ENCODE measurements at places on chromosomes 5 and 9. TPM values are rescaled to one million over a fixed set of nuclear protein-coding genes. Genes with fewer than 3 reads are reported as not detected.
A peak's percentile ranks its signal among the peaks of the same experiment; 100 is the strongest.

DNA sequence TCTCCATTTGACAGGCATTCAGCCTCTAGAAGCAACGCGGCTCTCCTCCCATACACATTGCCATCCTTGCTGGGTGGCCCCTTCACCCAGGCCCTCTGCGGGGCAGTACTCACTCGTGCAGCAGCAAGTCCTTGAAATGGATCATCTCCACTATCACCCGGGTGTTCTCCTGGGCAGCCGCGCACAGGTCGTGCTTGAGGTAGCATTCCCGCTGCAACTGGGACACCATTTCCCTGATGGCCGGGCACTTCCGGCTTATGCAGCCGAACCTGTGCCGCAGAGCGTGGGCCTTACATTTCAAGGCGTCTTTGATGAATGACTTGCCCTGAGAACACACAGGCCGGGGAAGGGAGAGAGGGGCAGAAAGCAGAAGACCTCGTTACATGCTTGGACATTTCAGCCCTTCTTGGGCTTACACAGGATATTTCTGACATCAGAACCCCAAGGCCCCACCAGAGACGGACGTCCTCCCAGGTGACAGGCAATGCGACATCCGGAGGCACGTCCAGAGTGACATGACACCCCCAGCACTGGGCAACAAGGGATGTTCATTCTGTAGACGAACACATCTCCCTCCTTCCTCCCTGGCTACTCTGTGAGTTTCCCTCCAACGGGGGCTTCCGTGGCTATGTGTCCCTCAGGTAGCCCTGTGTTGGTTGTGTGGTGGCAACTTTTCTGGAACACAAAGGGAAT, 5.0 kb downstream of the STC2 start:
- no peak overlapping the region for H3K27ac ChIP-seq
- peaks cover 9% of the 10 kb centered on the region for H3K27me3 ChIP-seq
- H3K36me3 ChIP-seq: peaks cover 74% of the 10 kb centered on the region
- H3K4me1 ChIP-seq: peaks cover 35% of the 10 kb centered on the region
- DNase-seq: no peak

DNA sequence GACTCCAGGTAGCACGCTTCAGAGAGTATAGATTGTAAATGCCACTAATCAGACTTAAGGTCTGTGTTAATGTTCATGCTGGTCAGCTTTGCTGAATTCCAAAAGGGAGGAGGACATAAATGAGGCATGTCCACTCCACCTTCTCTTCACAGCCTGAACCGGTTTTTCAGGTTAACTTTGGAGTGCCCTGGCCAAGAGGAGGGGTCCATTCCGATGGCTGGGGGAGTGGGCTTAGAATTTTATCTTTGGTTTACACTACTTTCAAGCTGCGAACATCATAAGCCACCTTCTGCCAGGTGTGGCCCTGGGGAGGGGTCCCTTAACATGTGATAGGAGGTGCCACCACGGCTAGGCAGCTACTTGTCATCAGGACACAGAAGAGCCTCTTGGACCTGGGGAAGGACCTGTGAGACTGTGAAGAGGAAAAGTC, 24.2 kb downstream of the ABO start:
- H3K27ac ChIP-seq: no peak overlapping the region
- no peaks in the 10 kb centered on the region for H3K4me1 ChIP-seq
- H3K4me3 ChIP-seq: no peak overlapping the region

GRCh38 chr5:139458580-139459407, 3.7 kb downstream of the ECSCR start:
- no peaks in the 10 kb centered on the region for H3K36me3 ChIP-seq
- H3K4me3 ChIP-seq: peak overlapping the region; percentile 67
- peak; percentile 92 for DNase-seq
- H3K4me1 ChIP-seq: peaks cover 63% of the 10 kb centered on the region
- H3K27me3 ChIP-seq: peaks cover 14% of the 10 kb centered on the region

DNA sequence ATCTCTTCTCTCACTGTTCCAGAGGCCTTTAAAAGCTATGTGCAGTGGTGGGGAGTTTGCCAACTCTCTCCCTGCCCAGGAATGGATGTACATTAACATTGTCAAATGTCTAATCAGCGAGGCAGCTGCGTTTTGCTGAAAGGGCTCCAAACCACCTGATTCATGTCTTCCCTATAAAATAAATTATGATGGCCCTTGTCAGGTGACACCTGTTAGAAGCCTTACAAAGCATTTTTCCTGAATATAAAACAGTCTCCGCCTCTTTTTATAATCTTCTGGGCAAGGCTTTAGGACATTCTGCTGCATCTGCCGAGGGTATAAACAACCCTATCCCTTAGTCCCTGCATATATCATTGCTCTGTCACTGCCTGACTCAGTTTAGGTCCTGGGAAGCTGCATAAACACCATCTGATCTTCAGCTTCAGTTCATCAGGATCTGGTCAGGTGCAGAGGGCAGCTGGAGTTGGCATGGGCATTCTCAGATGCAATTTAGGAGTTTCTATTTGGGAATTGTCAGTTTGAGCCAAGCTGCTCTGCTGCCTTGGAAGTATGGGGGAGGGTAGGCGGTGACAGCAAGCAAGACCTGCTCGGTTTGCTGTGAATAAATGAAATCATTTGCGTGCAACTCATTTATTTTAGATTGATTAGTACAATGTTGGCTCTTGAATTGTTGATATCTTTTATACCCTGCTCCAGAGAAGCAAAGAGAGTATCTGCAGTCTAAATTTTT, 103.5 kb downstream of the ACER2 start:
- H3K27me3 ChIP-seq: peaks cover 12% of the 10 kb centered on the region
- no peak overlapping the region for H3K4me3 ChIP-seq
- DNase-seq: no peak
- peaks cover 16% of the 10 kb centered on the region for H3K4me1 ChIP-seq
- no peak overlapping the region for H3K27ac ChIP-seq
- no peaks in the 10 kb centered on the region for H3K36me3 ChIP-seq

GRCh38 chr9:112711050-112711689, 6.7 kb downstream of the INIP start:
- peaks cover 24% of the 10 kb centered on the region for H3K36me3 ChIP-seq
- no peak for DNase-seq
- no peak overlapping the region for H3K4me3 ChIP-seq
- no peak overlapping the region for H3K27ac ChIP-seq
- H3K27me3 ChIP-seq: no peaks in the 10 kb centered on the region

DNA sequence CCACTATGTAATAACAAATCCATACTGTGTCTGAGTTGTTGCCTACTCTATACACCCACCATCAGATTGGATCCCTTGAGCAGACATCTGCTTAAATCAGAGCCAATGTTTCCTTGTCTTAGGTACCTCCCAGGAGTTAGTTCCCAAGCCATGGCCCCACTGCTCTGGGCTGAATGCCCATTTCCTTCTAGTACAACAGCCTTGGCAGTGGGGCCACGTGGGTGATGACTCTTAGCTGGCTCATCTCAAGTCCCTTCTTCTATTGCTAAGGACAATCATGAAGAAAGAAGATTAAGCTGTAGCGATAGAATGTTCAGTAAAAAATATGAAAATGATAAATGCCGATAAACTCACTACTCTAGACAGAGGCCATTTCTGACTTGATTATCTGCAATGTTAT, 16.6 kb downstream of the PTGR1 start:
- DNase-seq: no peak
- H3K4me1 ChIP-seq: no peaks in the 10 kb centered on the region
- no peak overlapping the region for H3K27ac ChIP-seq
- no peak overlapping the region for H3K4me3 ChIP-seq
- no peaks in the 10 kb centered on the region for H3K36me3 ChIP-seq

DNA sequence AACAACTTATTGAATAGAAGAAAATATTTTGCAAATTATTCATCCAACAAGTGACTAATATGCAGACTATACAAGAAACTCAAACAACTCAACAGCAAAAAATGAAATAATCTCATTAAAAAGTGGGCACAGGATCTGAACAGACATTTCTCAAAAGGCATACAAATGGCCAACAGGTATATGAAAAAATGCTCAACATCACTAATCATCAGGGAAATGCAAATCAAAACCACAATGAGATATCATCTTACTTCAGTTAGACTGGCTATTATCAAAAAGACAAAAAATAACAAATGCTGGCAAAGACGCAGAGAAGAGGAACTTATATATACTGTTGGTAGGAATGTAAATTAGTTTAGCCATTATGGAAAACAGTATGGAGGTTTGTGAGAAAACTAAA, 1.8 kb upstream of the AMACR start:
- peak overlapping the region; percentile 4 for H3K4me3 ChIP-seq
- H3K27ac ChIP-seq: no peak overlapping the region
- H3K4me1 ChIP-seq: peaks cover 32% of the 10 kb centered on the region
- peaks cover 5% of the 10 kb centered on the region for H3K36me3 ChIP-seq

GRCh38 chr9:71741926-71742648, 26.2 kb downstream of the CEMIP2 start:
- no peak overlapping the region for H3K4me3 ChIP-seq
- no peaks in the 10 kb centered on the region for H3K4me1 ChIP-seq
- H3K27ac ChIP-seq: no peak overlapping the region
- H3K27me3 ChIP-seq: no peaks in the 10 kb centered on the region
- DNase-seq: no peak

GRCh38 chr5:124996023-124996763, 249.8 kb upstream of the ZNF608 start:
- H3K4me3 ChIP-seq: no peak overlapping the region
- no peaks in the 10 kb centered on the region for H3K36me3 ChIP-seq
- no peak overlapping the region for H3K27ac ChIP-seq
- no peaks in the 10 kb centered on the region for H3K4me1 ChIP-seq
- H3K27me3 ChIP-seq: no peaks in the 10 kb centered on the region

DNA sequence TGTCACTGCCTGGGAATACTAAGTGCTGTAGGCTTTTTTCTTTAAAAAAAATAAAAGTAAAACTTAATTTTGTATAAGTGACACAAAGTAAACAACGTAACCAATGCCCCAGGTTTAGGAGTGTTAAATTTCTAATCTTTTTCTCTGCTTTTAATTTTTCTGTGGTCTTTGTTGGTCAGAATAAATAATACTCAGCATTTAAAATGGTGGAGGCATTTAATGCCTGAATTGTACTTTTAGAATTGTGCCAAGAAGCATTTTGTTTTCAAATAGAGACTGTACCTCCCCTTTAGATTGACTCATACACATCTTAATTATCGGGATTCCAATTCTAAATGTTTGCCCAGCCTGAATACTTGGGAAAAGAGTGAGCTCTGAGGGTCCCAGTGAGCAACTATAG, 1.6 kb downstream of the DMXL1 start:
- H3K27ac ChIP-seq: peak overlapping the region; percentile 70
- no peaks in the 10 kb centered on the region for H3K27me3 ChIP-seq
- H3K36me3 ChIP-seq: peaks cover 8% of the 10 kb centered on the region
- peak overlapping the region; percentile 70 for H3K4me3 ChIP-seq
- no peak for DNase-seq
- peaks cover 41% of the 10 kb centered on the region for H3K4me1 ChIP-seq

- H3K27ac ChIP-seq: no peak overlapping the region
- no peak overlapping the region for H3K4me3 ChIP-seq
- H3K4me1 ChIP-seq: no peaks in the 10 kb centered on the region
- H3K36me3 ChIP-seq: peaks cover 6% of the 10 kb centered on the region
- H3K27me3 ChIP-seq: peaks cover 5% of the 10 kb centered on the region
Observed at GRCh38 chr9:91927922-91928510, 22.0 kb downstream of the ROR2 start.

GRCh38 chr5:2017540-2018389, 135.0 kb upstream of the IRX4 start:
- no peak overlapping the region for H3K4me3 ChIP-seq
- H3K36me3 ChIP-seq: no peaks in the 10 kb centered on the region
- no peak overlapping the region for H3K27ac ChIP-seq
- DNase-seq: peak; percentile 52
- no peaks in the 10 kb centered on the region for H3K4me1 ChIP-seq

DNA sequence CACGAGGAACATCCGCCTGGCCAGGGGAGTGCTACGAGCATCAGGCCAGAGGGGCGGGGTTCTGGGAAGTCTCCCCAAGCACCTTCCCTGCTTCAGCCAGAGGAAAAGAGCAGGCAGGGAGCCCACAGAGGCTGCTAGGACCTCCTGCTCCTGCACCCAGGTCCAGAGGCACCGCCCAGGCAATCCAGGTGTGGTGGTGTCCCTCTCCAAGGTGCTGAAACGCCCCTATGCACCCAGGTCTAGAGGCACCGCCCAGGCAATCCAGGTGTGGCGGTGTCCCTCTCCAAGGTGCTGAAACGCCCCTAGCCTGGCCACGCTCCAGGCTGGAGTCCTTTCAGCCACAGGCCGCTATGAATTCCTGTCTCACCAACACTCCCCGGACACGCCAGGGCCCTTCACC, 10.7 kb upstream of the UBAC1 start:
- H3K36me3 ChIP-seq: no peaks in the 10 kb centered on the region
- no peak overlapping the region for H3K4me3 ChIP-seq
- H3K27me3 ChIP-seq: no peaks in the 10 kb centered on the region
- H3K27ac ChIP-seq: no peak overlapping the region

DNA sequence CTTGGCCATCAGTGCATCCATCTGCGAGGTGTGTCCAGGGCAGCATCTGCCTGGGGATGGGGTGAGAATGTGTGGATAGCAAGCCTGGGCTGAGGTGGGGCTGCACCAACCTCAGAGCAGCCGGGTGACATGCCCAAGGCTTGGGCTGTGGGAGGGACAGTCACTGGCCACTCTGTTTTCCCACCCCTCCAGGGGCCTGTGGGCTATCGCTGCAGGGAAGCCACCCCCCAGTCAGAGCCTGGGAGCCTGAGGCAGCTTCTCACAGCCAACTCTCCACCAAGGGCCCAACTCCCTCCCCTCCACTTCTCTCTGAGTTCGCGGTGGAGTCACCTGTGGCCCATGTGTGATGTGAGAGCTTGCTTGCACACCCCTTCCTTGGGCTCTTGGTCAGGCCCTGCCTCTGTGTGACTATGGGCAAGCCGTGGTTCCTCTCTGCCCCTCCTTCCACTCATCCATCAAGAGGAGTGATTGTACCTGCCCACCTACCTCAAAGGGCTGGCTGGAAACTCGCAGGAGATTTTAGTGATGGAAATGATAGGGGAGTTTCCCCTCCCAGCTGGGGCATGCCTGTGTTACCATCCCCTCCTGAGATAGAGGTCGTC, 54.8 kb downstream of the DAB2IP start:
- H3K27me3 ChIP-seq: peaks cover 37% of the 10 kb centered on the region
- peaks cover 22% of the 10 kb centered on the region for H3K4me1 ChIP-seq
- H3K36me3 ChIP-seq: no peaks in the 10 kb centered on the region
- no peak overlapping the region for H3K4me3 ChIP-seq
- DNase-seq: no peak

Gene ZNF169
- 8.0 TPM for total RNA-seq

Gene ALDH1A1
- total RNA-seq: not detected

Gene PCDHB16
- total RNA-seq: not detected

Gene SEMA6A
- total RNA-seq: not detected
